ENCODE measurements at places on chromosomes 1 and 21. TPM values are rescaled to one million over a fixed set of nuclear protein-coding genes. Genes with fewer than 3 reads are reported as not detected.

The HAPLN2 gene
- total RNA-seq, result not detected

The MPL gene
- not detected for total RNA-seq

The OR2T29 gene
- total RNA-seq, result not detected

The LIPI gene
- not detected for total RNA-seq

The MANEAL gene
- 4.0 TPM for total RNA-seq

The SPOCD1 gene
- total RNA-seq, result not detected

The HPDL gene
- 34.8 TPM for total RNA-seq

The EXO1 gene
- total RNA-seq, result 52.2 TPM

GRCh38 chr1:16243215-16243610, 6.2 kb upstream of the CPLANE2 start:
- DNase-seq, result no peak

DNA sequence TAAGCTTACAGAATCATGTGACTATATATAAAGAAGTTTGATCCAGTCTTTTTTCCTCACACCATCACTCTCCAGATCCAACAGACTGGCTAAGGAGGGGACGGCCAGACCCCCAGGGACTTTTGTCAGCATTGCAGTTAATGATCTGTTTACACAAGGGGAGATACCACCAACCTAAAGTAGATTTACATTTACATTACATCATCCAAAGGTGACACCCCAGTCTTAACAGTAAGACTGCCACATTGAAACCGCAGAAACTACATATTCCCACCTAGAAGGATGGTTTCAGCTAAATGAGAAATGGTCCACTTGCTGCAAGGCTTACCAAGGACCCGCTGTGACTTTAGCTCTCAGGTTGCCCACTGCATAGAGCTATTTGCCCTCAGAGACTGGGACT, 3.4 kb downstream of the RCAN1 start:
- DNase-seq, result no peak

- DNase-seq, result no peak
Measured at GRCh38 chr1:216820345-216820744, 97.1 kb upstream of the ESRRG start.

GRCh38 chr1:32769524-32770220, 47.5 kb downstream of the YARS1 start:
- no peak for DNase-seq

GRCh38 chr1:230429067-230429735, 3.1 kb upstream of the PGBD5 start:
- no peak for DNase-seq

- DNase-seq, result no peak
Measured at GRCh38 chr1:58650141-58650540, 49.7 kb downstream of the MYSM1 start.

DNA sequence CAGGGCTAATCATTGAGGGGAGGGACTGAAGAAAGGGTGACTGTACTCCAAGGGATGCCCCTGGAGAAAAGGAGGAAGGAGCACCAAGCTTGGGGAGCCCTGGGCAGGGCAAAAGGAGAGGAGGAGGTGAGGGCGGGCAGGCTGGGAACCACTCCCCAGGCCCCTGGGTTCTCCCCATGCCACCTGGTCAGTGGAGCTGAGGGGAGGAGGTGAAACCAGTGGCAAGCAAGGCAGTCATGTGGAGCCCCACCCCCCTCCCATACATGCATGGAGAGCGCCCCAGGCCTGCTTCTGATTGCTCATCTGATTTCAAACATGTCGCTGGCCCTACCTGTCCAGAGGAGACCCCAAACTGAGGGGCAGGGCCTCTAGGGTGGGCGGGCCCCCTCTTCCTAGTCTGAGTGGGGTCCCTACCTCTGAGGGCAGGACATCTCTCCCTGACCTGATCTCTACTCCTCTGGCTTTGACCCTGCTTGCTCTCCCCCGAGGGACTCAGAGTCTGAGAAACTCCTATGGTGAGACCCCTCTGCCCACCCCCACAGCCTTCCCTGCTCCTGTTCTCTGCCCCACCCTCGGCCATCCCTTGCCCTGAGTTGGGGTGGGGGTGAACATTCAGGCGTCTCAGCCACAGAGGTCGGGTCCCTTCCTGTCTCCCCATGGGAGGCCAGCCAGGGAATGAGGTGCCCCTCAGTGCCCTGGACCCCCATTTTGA, 18.6 kb downstream of the INSRR start:
- DNase-seq, result no peak

GRCh38 chr1:230641346-230641745, 935 bp upstream of the COG2 start:
- no peak for DNase-seq

DNA sequence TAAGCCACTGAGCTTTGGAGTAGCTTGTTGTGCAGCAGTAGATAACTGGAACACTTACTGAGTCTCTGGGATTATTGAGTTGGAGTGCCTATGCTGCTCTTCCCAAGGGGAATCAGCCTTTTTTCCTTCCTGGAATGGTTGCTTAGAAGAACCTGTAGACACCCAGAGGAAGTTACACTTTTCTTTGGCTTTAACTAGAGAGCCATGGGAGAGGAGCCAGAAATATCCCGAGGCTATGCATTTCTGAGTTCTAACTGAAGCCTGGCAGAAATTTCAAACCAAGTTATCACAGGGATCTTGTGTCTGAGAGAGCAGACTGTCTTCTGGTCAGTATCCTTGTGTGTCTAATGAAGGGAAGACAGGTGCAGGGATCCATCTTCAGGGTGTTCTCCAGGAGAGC, 28.3 kb downstream of the LAMC1 start:
- DNase-seq, result no peak

DNA sequence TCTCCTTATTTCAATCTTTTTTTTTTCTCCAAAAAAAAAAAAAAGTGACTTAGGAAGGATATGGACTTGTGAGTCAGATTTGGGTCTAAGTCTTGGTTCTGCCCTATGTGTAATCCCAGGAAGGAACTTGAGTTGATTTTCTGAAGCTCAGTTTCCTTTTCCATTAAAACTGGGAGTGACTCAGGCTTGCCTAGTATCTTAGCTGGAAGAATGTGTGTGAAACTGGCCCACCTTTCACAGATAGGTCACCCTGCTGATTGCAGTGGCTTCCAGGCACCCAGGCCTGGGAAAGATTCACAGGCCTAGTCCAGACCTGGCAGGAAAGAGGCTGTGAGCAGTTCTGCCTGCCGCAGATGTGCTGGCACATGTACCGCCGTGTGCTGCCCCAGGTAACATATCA, 218.3 kb upstream of the HOOK1 start:
- no peak for DNase-seq

DNA sequence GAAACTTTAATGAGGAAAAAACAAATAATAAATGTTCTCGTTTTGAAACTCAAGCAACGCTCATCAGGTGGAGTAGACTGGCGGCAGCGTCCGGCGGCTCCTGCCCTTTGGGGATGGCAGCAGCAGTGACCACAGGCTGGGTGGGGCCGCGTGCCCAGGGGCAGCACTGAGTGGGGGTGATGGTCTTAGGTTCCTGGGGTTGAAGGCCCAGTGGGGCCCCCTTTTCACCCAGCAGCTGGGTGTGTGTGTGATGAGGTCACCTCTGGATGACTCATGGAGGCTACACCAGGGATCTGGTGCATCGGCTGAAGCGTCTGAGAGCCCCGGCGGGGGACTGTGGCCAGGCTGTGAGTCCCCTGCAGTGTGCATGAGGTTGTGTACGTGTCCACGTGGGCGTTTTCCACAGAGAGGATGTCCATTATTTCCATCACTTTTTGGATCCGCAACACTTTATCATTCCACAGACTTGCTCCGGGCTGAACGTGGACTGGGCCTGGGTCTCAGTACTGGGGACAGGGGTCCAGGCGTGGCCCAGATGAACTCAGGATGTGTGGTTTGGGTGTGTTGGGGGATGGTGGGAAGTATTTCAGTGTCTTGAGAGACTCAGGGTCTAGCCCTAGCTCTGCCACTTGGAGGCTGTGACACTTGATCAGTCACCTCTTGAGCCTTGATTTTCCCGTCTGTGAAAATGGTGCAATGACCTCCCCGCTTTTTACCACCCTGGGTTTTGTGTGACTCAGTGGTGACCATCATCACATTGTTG, 25.6 kb downstream of the LDLRAP1 start:
- DNase-seq, result no peak
